ENCODE measurements at places on chromosomes 6 and 20. TPM values are rescaled to one million over a fixed set of nuclear protein-coding genes. Genes with fewer than 3 reads are reported as not detected.

DNA sequence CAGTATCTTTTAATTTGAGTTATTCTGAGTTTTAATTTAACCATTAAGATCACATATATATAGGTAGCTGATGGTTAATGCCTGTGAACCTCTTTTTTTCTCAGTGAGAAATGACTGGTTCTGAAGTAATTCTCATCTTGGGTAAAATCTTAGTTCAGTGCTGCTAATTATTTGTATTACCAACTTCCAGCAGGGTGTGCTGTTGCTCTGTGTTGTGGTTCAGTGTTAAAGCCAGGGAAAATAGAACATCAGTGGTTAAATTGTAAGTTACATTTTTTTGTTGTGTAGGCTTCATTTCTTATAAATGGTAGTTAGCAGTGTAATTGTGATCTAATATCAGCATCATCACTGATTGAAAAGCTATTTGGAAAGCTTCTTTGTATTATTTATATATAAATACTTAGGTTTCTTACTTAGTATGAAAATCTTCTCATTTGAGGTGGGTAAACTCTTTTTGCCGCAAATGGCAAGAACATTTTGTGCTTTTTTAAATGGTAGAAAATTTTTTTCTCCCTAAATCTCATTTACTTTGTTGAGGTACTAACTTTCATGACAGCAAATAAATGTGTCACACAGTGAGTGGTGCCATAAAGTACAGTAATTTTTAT lies 43.7 kb downstream of the CDC5L start:
- DNase-seq: peak; percentile 82

DNA sequence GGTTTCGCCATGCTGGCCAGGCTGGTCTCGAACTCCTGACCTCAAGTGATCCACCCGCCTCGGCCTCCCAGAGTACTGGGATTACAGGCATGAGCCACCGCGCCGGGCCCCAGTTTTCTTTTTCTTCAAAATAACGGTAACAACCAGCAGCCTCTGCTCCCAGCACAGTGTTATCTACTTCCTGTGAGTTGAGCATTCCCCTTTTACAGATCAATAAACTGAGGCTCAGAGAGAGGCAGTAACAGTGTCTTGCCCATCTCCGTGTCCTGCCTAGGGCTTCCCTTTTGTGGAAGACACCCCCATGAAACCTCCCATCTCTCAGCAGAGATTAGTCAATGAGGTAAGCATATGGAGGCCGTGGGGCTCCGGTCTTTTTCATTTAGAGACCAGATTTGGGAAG lies 29.6 kb downstream of the BPIFB1 start:
- DNase-seq: no peak

The CST5 gene
- total RNA-seq: not detected

DNA sequence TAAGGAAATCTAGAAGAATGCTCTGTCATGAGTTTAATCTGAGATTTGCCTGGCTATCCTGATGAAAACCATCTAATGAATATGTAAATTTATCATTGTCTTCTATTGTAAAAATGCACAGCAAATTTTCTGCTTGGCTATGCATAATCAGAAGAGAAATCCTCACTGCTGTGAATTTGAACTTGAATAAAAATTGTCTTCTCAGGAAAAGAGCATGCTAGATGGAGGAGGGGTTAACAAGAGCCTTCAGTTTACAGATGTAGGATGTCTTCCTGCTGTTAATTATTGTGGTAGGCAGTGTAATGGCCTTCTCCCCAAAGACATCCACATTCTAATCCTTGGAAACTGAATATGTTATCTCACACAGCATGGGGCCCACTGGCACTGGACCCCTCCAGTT lies 45.8 kb downstream of the ANKEF1 start:
- DNase-seq: no peak

- no peak for DNase-seq
These were observed 945.9 kb upstream of the CITED2 start for GRCh38 chr6:140320081-140321080.

- DNase-seq: no peak
These were observed 133.2 kb downstream of the PHACTR1 start for GRCh38 chr6:12849809-12850198.

DNA sequence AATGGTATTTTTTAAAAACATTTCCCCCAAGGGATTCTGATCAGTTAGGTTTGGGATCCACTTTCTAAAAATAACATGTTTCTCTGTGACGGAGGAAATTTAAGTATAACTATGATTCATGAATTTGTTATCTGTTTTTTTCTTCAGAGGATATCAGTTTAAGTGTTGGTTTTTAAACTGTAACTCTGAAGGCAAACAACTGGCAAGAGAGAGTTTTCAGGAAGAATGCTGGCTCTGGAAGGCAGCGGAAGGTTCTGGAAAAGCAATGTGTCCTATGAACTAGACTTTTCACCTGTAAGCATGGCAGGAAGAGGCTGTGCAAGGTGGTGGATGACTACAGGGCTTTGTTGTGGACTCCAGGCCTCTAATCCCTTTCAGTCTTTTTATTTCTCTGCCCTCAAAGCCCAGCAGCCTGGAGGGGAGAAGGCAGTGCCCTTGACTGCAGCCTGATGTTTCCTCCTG lies 153.1 kb downstream of the GMPR start:
- DNase-seq: no peak

The OPRL1 gene
- total RNA-seq: 0.28 TPM

DNA sequence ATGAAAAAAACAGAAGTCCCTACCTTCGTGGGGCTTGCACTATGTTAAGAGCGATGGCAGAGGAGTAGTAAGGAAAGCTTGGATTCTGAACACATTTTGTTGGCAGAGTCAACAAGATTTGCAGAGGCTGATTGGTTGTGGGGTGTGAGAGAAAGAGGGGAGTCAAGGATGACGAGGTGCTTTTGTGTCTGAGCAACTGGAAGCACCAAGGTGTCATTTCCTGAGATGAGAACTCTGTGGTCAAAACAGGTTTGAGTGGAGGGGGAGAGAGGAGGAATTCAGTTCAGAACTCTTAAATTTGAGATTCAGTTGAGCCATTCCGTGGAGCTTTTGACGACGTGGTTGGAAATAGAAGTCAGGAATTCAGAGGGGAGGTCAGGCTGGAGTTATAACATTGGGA lies 3.5 kb downstream of the OCSTAMP start:
- DNase-seq: peak; percentile 71

The PLAGL2 gene
- 119 TPM for total RNA-seq

DNA sequence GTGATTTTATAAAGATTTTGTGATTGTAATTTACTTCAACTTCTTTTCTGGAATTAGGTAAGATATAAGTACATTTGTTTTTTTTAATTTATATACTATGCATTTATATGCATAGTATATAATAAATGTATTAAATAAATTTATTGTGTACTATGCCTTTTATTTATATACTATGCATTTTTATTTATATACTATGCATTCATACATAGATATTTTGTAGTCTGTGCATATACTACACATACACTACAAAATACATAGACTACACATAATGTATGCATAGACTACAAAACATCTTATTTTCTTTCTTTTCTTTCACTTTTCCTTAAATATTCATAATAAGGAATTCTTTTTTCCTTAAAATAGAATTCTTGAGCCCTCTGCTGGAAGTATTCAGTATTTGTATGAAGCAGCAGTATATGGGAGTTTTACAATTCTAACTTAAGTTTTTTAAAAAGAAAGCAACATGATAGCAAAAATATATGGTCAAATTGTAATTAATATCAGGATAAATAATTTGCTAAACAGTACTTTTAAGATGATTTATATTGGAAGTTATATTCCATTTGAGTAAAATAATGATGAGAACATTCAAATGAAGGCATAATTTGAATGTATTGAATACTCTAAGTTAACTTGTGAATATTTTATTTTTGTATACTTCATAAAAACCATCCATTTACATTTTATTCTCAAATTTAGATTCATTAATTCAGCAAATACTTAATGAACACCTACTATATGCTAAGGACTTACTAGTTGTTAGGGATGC lies 129.3 kb downstream of the KLHL32 start:
- no peak for DNase-seq

DNA sequence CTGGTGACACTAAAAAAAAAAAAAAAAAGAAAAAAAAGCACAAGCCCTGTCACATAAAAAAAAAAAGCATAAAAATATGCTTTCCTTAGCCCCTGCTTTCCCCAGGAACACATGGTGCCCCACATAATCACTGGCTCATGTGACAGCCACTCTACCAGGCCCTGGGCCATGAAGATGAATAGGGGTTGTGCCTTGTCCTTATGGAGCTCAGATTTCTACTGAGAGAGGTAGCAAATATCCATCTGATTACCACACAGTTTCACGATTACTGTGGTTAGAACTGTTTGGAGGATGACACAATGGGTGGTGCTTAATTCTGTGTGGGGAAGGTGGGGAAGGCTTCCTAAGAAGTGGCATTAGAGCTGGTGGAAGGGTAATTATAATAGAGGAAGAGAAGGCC lies 9.3 kb downstream of the RAET1E start:
- DNase-seq: no peak

- peak; percentile 79 for DNase-seq
These were observed 3.9 kb downstream of the FKBP1A start for GRCh38 chr20:1388741-1389483.

- peak; percentile 88 for DNase-seq
These were observed 13.9 kb downstream of the DEF6 start for GRCh38 chr6:35311390-35312075.

GRCh38 chr6:166640342-166641043 lies 13.4 kb upstream of the RPS6KA2 start:
- no peak for DNase-seq

The NKX2-2 gene
- total RNA-seq: not detected

DNA sequence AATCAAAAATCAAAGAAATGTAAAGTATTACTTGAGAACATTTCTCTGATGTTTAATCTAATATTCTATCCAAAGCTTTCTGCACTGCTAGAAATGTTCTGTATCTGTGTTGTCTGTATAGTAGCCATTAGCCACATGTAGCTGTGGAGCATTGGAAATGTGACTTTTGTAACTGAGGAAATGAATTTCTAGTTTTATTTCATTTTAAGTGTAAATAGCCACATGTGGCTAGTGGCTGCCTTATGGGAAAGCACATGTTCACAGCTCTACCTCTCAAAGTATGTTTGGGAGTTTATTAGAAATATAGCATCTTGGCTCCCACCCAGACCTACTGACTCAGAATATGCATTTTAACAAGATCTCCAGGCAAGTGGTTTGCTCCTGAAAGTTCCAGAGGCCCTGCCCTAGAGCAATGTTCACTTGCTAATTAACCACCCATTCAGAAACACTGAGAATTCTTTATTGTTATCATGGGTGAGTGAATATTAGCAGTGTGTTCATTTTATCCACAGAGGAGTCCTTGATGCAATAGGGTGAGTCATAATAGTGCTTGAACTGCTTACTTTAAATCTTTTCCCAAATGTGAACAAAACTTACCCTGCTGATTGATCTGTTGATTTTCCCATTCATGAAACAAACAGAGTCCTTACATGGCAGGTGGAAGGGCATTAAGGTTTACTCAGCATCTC lies 282.7 kb downstream of the PLCB1 start:
- no peak for DNase-seq

- DNase-seq: no peak
These were observed 8.9 kb downstream of the STX11 start for GRCh38 chr6:144159223-144159622.

DNA sequence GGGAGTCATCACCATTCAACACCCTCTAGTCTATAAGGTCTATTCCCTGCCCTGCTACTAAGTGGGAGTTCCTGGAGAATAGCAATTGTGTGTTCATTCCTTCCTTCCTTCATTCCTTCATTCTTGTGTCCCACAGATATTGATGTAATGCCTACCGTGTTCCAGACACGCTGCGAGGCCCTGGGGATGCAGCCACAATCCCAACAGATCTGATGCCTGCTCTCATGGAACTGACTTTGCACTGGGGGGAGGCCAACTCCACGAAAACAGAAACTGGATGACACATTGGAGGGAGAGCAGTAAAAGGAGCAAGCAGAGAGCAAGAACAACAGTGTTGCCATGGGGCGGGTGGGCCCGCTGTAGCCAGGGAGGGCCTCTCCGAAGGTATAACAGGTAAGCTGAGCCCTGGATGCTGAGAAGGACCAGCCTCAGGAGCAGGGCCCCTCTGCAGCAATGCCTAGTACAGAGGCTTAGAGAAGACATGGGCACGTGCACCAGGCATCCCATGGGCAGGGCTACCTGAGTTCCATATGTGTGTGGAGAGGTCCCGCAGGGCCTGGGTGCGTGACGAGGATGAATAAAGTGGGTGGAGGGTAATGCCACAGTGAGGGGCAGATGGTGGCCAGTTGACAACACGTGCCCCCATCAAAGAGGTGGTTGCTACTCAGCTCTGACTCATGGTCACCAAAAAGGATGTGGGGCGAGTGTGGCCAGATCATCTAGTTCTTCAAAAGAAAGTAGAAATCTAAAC lies 173.9 kb downstream of the NFATC2 start:
- no peak for DNase-seq

GRCh38 chr6:160430751-160431150 lies 82.6 kb downstream of the SLC22A3 start:
- DNase-seq: no peak

DNA sequence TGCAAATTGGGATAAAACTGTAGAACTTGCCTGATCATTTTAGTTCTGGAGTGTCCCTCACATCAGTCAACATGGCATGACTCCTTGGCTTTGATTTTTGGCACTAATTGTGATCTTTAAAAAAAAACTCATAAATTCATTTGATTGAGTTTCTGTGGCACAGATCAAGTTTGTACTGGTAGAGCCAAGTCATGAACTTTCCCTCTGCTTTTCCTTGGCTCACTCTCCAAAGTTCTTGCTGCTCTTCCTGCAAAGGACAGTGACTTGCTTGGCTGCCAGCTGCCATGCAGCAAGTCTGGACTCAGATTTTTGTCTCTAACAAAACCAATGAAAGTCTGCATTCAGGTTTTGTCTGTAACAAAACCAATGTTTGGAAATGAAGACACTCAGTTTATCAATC lies 115.5 kb downstream of the RFX6 start:
- DNase-seq: no peak

DNA sequence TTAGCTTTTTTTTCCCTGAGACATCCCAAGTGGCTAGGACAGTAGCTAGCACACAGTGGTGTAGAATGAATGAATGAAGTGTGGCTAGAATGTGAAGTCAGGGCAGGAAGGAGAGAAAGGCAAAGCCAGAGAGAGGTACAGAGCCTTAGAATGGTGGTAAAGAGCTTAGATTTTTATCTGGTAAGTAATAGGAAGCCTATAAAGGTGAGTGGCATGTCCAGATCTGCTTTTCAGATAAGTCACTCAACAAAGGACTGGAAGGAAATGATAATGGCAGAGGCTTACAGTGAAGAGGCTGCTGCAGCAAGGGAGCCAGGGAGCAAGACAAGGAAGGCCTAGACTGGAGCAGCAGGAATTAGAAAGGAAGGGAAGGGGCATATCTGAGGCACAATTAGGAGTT lies 96.0 kb upstream of the PRDM1 start:
- no peak for DNase-seq

DNA sequence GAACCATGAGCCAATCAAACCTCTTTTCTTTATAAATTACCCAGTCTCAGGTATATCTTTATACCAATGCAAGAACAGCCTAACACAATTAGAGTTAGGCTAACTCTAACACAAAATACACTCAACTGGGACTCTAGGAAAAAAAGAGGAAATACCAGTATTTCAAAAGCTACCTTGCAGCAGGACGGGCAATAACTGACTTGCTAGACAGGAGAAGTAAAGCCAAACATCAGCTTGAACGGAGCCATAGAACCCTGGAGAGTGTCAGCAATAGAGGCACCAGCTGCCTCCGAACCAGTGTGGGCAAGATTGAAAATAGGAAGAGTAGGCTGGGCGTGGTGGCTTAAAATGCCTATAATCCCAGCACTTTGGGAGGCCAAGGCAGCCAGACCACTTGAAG lies 162.0 kb upstream of the SOX4 start:
- no peak for DNase-seq

Data from activated CD4-positive, alpha-beta T cell treated with anti-CD3 and anti-CD28 coated beads, Interleukin-2, amount 10 ng/mL, durations not matched to agents 24 days and 14 days (primary cell).